Kidney (tissue), 22 donors: ENCODE measurements at places on chromosomes 12 and 14.

DNA sequence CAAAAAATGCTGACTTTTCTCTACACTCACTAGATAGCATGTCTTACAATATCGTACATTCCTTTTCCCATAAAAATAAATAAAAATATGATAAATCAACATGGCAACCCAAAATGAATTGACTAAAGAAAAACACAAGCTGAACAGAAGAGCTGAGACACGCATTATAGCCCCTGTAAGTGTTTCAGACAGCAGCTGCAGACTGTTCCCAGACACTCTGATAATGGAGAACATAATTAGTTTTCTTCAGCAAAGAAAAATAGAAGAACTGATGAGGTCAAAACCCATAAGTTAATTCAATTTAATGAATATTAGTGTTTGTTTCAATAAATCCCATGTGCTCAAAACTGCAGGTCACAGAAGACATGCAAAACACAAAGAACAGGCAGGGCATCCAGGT is 23.8 kb downstream of the ST8SIA1 start:
- DNase-seq = no peak

DNA sequence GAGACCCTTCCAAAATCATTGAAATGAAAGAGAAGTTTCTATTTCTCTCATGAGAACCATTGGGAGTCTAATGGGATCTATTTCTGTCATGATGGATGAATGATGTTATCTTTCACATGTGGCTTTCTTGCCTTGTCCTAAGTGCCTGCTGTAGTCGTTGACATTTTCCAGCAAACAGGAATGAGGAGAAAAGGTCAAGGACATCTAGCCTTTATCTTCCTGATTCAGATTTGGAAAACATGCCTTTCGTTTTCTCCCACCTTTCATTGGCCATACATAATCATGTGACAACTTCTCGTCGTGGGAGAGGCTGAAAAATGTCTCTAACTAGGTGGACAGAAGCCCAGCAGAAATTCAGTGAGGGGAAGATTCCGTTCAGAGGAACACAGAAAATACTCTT is 94.5 kb downstream of the PCNX1 start:
- DNase-seq = no peak

DNA sequence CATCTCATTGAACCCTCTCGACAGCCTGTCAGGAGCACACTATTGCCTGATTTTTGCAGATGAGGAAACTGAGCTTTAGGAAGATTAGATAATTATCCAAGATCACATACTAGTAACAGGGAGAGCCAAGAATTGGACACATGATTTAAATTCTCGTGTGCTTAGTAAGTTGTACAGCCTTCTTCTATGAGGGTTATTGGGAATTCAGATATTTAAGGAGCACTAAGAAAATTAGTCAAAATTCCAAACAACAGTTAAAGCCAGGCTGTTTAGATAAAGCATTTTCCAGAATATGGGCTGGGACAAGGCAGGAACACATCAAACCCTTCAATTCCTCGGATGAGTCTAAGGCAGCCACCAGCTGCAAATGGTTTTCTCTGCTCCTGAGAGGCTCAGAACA is 148.8 kb downstream of the TMEM30B start:
- DNase-seq = no peak

GRCh38 chr12:29614694-29615325 is 117.3 kb upstream of the OVCH1 start:
- peak; percentile 85 for DNase-seq

GRCh38 chr12:28209782-28210181 is 19.5 kb downstream of the CCDC91 start:
- no peak for DNase-seq

- no peak for DNase-seq
These were observed 147.4 kb downstream of the C12orf75 start for GRCh38 chr12:105477873-105478272.

- no peak for DNase-seq
These were observed 7.0 kb upstream of the HECTD4 start for GRCh38 chr12:112389228-112389627.

DNA sequence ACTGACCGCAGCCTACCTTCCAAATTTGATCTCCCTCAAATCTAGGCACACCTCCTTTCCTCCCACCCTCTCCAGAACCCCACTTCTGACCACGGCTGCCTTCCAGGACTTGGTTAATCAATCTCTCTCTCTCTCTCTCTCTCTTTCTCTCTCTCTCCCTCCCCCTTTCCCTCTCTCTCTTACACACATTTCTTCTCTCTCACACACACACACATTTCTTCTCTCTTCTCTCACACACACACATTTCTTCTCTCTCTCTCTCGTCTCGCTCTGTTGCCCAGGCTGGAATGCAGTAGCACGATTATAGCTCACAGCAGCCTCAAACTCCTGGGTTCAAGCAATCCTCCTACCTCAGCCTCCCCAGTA is 521 bp upstream of the GMFB start:
- no peak for DNase-seq

- DNase-seq = peak; percentile 33
These were observed 88.8 kb downstream of the CHGA start for GRCh38 chr14:93011650-93012325.

- DNase-seq = peak; percentile 54
These were observed 4.5 kb downstream of the OR10AD1 start for GRCh38 chr12:48198672-48198971.

DNA sequence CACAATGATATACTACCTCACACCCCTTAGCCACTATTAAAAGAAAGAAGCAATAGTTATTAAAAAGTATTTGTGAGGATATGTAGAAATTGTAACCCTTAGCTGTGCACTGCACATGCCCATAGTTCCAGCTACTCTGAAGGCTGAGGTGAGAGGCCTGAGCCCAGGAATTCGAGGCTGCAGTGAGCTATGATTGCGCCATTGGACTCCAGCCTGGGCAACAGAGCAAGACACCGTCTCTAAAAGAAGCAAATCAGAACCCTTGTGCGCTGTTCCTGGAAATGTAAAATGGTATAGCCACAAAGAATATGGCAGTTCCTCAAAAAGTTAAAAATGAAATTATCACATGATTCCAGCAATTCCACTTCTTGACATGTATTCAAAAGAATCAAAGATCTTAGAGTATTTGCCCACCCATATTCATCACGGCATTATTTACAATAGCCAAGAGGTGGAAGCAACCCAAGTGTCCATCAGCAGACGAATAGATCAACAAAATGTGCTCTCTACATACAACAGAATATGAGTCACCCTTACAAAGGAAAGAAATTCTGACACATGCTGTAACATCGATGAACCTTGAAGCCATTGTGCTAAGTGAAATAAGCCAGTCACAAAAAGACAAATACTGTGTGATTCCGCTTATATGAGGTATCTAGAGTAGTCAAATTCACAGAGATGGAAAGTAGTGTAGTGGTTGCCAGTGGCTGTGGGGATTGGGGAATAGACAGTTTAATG is 23.7 kb upstream of the YLPM1 start:
- DNase-seq = no peak

DNA sequence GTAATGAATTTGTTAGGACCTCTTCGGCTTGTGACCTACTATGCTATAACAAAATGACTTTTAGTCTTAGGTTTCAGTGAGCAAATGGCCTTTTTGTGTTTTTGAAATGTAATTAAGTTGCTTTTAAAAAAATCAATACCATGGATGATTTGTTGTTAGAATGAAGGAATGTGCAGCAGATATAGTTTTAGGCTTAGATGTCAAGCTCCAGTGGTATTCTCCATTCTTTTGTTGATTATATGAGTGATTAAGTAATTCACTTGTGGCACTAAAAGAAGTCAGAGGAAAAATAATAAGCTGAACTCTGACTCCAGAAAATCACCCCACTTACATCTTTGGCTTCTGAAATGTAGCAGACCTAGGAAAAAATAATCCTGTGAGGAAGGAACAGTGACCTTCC is 474.1 kb upstream of the MIS18BP1 start:
- DNase-seq = no peak

GRCh38 chr14:68634874-68635595 is 157.8 kb downstream of the ZFP36L1 start:
- DNase-seq = no peak

DNA sequence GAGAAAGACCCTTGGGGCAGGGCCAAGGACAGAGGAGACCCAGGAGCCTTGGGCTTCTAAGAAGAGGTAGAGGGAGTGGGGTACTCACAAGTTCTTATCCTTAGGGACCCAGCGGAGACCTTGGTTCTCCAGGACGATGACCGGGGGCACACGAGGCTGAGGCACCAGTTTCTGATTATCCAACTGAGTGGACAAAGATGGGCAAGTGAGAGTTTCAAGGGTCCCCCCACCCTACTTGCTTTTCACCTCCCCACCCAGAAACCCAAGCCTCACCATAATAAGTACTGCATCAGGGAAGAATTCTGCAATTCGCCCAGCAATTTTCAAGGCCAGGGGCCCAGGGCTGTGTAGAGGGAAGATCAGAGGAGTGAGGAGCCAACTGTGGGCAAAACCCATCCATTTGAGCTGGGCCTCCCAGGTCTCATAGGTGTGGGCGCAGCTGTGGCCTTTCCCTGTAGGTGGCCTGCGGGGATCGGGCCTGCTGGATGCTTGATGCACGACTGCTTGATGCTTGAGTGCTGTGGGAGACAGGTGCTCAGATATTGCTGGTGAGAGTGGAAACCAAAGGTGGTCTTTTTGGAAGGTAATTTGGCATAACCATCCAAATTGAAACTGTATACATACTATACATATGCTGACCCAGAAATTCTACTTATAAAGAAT is 2.0 kb downstream of the EMC9 start:
- no peak for DNase-seq

DNA sequence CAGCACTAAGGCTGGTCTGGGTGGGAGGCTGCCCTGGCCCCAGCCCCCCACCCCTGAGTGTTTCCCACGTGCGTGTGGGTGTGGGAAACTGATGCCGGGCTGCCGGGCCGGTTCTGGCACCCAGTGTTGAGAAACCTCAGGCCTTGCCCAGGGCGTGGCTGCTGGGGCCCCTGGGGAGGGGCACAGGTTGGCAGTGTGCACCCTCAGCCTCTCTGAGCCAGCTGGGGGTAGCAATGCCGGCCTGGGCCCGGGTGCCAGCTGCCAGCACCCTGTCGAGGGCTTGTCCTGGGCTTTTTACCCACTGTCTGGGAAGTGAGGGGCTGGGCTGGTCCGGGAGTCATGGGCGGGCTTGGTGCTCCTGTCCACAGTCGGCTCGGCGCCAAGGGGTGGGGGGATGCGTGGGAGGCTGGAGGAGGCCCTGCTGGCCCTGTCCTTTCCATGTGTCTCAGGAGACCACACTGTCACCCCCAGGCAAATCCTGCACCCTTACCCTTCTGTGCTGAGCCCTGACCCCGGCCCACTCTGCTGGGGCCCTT is 15.7 kb downstream of the ASPG start:
- peak; percentile 45 for DNase-seq

- DNase-seq = no peak
These were observed 506 bp upstream of the NABP2 start for GRCh38 chr12:56223571-56224101.

- DNase-seq = peak; percentile 57
These were observed 210.4 kb upstream of the FAR2 start for GRCh38 chr12:28938581-28939235.

DNA sequence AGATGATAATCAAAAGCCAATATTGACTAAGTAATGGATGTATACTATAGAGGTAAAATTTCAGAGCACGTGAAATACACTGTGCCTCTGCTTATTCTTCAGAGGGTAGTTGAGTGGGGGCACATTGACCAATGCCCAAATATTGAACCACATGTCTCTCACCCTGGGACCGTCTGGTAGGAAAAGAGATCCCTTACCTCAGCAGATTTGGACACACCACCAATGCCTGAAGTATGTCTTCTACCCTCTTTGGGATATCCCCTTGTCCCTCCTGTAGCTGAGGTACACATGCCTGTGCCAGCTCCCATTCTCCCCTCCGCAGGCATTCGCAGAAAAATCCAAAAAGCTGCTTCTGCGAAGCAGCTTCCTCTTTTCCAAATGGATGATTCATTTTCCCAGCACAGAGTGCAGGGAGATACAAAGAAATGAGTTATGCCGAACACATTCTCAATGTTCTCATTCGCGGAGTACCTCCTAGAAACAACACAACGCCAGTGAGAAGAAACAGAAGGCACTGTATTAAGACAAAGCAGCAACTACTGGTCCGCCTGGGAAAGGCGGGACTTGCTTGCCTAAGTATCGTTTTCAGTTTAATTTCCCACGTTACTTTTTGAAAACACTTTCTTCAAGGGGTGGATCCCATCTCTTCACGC is 691 bp downstream of the ZFYVE26 start:
- DNase-seq = no peak

GRCh38 chr14:71212093-71212492 is 304.8 kb downstream of the PCNX1 start:
- DNase-seq = no peak

DNA sequence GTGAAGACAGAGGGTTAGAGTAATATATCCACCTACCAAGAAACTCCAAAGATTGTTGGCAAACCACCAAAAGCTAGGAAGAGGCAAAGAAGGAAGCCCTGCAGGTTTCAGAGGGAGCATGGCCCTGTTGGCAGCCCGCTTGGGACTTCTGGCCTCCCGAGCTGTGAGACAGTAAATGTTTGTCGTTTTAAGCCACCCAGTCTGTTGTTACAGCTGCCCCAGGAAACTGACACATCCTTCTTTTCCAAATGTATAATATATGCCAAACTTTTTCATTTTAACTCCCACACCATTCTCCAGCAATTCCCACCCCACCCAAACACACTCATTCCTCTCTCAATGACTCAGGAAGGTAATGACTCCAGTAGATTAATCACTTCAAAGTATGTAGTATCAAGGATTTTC is 74.0 kb downstream of the RPS29 start:
- no peak for DNase-seq

GRCh38 chr14:69287098-69288010 is 27.4 kb downstream of the GALNT16 start:
- DNase-seq = no peak

DNA sequence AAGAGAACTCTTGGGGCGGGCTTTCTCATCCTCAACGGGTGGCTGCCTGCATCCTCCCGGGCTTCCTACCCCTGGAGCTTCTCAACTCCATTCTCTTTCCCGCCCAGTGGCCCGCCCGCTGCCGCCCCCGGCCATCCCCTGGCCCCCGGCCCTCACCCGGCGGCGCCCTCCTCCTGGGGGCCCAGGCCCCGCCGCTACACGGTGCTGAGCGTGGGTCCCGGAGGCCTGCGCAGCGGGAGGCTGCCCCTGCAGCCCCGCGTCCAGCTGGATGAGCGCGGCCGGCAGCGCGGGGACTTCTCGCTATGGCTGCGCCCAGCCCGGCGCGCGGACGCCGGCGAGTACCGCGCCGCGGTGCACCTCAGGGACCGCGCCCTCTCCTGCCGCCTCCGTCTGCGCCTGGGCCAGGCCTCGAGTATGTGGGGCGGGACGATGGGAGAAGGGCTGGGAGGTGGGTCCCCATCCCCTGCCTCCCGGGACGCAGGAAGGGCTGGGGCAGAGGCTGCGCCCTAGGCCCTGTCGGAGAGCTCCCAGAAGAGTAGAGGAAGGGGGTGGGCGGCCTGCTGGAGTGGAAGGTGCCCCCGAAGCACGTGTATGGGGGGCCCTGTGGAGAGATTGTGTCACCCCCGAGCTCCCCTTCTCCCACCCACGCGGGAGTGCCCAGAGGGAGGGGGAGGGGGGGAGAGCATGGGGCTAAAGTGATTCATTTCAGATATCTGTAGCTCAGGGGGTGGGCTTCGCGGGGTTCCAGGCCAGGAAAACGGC is 1.5 kb downstream of the LAG3 start:
- no peak for DNase-seq

GRCh38 chr14:100873096-100873482 is 30.4 kb downstream of the RTL1 start:
- no peak for DNase-seq

- no peak for DNase-seq
These were observed 3.5 kb downstream of the B3GNT4 start for GRCh38 chr12:122206976-122207375.
